ENCODE measurements at places on chromosomes 12 and 14.
A peak's percentile ranks its signal among the peaks of the same experiment; 100 is the strongest.

DNA sequence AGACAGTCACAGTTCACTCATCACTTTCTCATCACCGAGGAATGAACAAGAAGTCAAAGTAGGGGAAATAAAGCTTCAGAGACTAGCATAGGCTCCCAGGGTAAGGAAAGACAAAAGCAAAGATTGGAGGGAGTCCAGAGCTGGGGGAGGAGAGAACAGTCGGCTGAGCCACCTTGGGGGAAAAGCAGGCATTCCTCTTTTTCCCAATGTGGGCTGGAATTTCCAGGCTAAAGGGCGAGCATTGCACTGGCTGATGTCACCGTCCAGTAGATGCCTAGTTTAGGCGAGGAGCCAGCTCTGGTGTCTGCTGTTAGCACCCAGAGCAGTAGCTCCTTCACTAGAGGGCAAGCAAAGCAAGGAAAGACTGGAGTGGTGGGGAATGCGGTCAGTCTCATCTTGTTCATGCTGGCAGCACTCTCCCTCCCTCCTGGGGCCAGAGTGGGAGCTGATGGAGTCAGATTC is 8.5 kb upstream of the KRT75 start:
- no peak for DNase-seq

DNA sequence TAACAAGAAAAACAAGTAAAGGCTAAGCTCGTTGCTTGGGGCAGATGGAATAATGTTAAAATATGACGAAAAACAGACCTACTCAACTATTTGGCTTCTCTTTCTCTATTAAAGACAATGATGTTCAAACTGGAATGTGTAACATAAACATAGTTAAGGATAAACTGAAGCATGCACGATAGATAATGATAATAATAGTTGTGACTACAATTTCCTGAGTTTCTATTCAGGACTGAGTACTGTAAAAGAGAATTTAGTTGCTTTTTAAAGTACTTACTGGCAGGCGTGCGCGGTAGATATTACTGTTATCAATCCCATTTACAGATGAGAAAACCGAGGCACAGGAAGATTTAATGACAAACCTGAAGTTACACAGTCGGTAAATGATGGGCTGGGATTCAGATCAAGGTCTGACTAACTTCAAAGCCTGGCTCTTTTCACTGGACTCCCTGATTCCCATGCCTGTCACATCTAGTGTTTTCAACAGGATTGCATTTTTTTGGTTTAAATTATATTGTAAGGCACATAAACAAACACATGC is 103.0 kb downstream of the CRADD start:
- DNase-seq = no peak

DNA sequence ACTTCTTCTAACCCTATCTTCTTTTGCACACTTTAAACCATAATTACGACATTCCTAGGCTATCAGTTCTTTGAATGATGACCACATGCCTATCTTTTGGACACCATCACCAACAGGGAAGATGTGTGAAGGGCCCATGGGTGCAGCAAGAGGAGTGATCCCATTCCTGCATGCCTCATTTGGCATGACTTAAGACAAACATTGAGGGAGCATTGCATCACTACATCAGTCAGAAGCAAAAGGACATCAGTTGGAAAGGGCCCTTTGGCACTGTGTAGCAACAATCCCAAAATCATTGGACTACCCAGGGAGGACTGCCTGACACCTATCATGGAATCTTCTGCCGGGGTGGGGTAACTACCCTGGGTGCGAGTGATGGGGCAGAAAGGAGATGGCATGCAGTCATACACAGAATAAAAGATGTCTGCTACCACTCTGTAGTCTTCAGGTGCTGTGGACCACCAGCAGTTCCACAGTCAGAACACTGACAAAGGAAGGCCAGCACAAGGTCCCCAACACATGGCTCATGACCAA is 10.7 kb upstream of the TMBIM6 start:
- DNase-seq = no peak

DNA sequence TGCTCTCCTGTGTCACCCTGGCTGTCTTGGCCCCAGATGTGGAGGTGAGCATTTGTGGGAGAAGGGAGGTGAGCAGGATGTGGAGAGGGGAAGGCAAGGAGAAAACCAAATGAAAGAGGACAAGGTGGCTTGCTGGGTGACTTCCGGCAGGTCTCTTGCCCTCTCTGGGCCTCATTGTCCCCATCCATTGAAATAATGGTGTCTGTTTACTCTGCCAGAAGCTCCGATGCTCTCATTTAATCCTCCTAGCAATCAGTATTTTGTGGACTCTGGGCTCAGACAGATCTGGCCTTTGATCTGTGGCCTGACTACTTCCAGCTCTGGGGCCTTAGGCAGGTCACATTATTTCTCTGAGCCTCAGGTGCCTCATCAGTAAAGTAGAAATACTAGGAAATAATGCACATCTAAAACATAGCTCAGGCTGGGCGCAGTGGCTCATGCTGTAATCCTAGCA is 30.6 kb downstream of the MVK start:
- DNase-seq = no peak

- DNase-seq = no peak
These were observed 73.2 kb downstream of the NTF3 start for GRCh38 chr12:5505116-5505515.

GRCh38 chr12:30201301-30202160 is 417.8 kb upstream of the TMTC1 start:
- no peak for DNase-seq

- DNase-seq = no peak
These were observed 77.1 kb downstream of the RASSF9 start for GRCh38 chr12:85759091-85759490.

DNA sequence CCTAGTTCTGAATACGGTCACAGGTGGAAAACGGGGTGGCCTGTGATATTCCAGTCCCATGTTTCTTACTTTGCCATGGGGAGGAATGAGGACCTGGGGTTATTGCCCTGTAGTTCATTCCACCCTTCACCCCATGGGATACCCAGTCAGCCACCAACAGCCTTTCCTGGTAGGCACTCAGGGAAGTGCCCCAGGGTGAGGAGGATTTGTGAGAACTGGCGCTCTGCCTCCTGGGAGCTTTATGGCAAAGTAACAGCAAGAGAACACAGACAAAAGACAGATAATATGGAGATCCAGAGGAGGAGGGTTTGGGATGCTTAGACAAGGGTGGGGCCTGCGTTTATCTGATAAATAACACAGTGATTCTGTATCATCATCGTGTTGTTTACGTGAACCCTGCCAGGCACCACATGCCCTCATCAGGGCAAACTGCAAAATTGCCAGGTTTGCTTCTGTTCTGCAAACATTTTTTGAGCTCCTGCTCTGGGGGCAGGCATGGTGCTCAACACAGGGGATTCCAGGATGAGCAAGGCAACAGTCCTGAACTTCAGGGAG is 223.5 kb downstream of the SLC41A2 start:
- no peak for DNase-seq

- DNase-seq = no peak
These were observed 63.1 kb downstream of the GLT1D1 start for GRCh38 chr12:128916425-128916824.

DNA sequence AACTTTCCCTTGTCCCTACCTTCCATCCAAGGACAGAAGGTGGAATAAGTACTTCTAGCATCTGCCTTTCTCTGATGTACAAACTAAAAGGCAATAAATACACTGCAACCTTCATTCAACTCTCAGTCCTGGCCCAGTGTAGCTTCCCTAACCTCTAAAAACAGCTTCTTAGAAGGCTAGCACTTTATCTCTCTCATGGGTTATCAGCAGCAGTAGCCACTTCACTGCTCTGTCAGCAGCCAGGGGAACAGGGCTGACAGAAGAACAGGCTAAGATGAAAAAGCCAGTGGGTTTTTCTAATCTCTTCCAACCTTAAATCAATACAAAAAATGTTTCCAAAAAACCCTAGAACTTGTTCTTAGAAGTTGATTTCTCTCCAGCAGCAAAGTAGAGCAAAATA is 13.2 kb downstream of the BAZ2A start:
- DNase-seq = no peak

GRCh38 chr12:90080616-90081015 is 372.0 kb upstream of the ATP2B1 start:
- no peak for DNase-seq

DNA sequence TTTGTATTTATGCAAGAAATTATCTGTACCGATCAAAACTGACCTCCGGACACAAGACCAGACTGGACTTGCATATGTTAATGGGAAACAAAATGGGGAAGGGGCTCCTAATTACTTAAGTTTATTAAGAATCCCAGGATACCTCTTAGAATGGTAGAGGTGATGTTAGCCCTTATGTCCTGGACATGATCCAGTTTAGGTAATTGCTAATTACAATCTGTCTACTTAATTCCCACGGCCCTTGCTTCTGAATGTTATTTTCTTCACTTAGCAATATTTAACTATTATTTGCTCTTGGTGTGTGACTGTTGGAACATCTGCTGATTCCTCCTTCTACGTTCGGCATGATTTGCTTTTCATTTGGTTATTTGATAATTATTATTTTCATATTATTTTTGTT is 644.0 kb downstream of the DIO2 start:
- DNase-seq = no peak

GRCh38 chr12:9331218-9331626 is 123.0 kb upstream of the PZP start:
- DNase-seq = peak; percentile 54

DNA sequence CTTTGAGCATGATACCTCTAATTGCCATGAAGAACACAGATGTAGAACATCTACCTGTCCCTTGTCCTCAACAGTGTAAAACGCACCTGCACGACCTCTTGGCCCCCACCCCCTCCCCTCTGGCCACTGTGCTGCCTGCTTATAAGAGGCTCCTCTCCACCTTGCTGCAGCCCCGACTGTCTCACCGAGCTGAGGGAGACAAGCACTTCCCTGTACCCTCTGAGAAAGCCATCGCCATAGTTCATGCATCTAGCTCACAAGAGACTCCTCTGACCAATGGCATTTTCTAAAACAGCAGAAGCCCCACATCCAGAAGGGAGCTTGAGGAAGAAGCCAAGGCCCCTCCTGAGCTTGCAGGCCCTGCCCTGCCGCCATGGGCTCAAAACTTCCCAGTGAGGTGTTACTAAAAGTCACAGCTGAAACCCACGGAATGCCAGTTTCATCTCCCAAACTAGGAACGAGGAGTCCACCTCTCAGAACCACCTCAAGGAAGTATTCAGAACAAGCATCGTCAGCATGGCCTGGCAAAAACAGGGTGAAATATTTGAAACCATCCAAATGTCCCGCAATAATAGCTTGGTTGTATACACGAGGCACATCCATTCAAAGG is 21.5 kb upstream of the ANO2 start:
- DNase-seq = no peak

DNA sequence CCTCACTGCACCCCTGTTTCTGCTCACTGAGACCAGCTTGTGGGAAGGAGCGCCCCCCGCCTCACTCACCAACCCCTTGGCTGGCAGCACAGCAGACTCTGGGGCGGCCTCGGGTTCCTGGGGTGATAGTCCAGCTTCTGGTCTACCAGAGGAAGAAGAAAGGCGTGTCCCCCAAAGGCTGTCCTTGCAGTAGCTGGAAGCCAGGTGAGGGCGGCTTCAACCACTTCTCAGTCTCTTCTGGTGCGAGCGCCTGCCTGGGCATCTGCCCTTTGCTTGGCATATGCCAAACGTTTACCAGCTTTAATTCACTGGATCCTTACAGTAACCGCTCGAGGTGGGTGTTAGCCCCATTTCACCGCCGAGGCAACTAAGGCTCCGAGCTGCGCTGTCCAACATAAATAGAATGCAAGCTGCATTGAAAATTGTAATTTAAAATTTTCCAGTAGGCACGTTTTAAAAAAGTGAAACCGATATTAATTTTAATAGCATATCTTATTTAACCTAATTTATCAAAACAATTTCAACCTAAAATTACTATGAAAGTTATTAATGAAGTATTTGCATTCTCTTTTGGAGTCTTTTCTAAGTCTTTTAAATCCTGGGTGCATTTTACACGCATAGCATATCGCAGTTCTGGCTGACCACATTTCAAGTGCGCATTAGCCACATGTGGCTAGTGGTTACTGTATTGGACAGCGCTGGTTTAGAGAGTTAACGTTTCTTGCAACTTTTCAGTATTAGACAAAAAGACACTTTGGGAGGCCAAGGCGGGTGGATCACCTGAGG is 872 bp downstream of the FAM177A1 start:
- peak; percentile 27 for DNase-seq

DNA sequence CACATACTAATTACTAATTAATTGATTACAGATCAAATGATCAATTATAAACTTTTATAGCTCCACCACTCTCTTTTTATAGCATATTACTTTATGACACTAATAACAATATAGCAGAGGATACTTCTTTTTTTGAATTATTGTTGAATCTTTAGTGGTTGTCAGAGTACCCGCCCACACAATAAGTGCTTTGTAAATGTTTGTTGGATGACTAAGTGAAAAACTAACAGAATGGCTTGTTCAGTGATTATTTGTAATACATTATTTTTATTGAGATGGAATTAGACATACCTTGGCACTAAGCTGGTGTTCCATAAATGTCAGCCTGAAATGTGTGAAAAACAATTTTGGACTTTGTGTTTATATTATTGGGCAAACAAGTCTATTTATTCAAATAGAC is 670.5 kb upstream of the ATXN7L3B start:
- no peak for DNase-seq

GRCh38 chr12:101772012-101772775 is 32.9 kb upstream of the SYCP3 start:
- DNase-seq = no peak

DNA sequence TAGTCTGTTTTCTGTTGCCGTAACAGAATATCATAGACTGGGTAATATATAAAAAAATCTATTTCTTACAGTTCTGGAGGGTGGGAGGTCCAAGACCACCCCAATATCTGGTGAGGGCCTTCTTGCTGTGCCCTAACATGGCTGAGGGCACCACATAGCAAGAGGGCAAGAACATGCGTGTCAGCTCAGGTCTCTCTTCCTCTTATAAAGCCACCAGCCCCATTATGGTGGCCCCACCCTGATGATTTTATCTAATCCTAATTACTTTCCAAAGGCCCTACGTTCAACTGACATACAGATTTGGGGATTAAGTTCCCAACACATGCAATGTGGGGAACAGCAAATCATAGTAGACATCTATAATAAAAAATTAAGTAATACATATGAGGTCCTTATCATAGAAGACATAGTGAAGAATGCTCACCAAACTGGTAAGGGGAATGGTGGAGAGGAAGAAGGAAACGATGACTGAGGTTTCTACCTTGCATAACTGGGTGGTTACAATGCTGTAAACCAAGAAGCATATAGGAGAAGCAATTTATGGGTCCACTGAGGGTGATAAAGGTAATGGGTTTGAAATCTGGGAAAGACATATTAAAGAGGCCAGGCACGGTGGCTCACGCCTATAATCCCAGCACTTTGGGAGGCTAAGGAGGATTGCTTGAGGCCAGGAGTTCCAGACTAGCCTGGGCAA is 27.0 kb downstream of the BTBD7 start:
- DNase-seq = no peak

GRCh38 chr12:58105225-58106119 is 164.1 kb downstream of the ATP23 start:
- no peak for DNase-seq

- no peak for DNase-seq
These were observed 8.5 kb downstream of the KRT85 start for GRCh38 chr12:52358575-52359350.

GRCh38 chr12:57164966-57165625 is 17.7 kb upstream of the LRP1-AS start:
- DNase-seq = no peak

- no peak for DNase-seq
These were observed 53.6 kb downstream of the CHST11 start for GRCh38 chr12:104510145-104510872.

GRCh38 chr12:98594050-98594835 is 757 bp downstream of the SLC25A3 start:
- no peak for DNase-seq

GRCh38 chr12:19110221-19110940 is 19.2 kb upstream of the PLEKHA5 start:
- no peak for DNase-seq

GRCh38 chr12:118063576-118064391 is 2.8 kb upstream of the WSB2 start:
- no peak for DNase-seq
